ENCODE measurements at places on chromosomes 3 and 15.

- no peak for DNase-seq
Observed at GRCh38 chr3:20316238-20316637, 130.2 kb upstream of the SGO1 start.

- no peak for DNase-seq
Observed at GRCh38 chr3:63130625-63131024, 147.5 kb upstream of the SYNPR start.

DNA sequence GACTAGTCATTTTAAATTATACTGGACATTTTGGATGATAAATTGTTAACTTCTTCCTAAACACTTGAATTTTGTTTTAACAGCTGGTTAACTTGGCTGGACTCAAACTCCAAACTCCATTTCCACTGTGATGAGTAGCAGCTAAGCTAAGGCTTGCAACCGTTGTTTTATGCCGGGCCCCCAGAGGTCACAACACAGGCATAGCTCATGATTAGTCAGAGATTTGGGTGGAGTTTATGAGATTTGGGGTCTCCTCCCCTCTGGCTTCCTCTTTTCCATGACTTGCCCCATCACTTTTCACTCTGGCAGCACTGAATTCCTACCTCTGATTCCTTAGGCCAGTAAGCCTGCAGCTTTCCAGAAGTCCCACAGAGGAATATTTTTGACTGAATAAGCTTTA lies 12.8 kb downstream of the THAP10 start:
- DNase-seq, result no peak

GRCh38 chr15:100348578-100348977 lies 6.8 kb upstream of the ADAMTS17 start:
- no peak for DNase-seq

- no peak for DNase-seq
Observed at GRCh38 chr15:77650265-77650664, 17.6 kb upstream of the LINGO1 start.

DNA sequence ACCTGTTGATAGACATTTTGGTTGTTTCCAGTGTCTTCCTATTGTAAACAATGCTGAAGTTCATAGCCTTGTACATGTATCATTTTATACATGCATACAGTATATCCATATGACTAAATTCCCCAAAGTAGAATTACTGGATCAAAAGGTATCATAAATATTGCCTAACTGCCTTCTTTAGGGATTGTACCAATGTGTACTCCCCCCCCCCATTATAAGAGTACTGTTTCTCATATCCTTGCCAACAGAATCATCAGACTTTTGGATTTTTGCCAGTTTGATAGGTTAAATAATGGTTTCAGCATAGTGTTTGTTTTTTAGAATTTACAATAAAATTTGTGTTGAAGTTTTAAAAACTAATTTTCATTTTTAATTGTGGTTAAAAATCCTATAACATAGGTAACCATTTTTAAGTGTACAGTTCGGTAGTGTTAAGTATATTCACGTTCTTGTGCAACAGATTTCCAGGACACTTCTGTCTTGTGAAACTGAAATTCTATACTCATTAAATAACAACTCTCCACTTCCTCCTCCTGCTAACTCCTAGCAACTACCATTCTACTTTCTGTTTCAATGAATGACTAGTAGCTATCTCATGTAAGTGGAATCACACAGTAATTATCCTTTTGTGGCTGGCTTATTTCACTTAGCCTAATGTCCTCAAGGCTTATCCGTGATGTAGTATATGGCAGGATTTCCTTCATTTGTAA lies 30.8 kb upstream of the MAP3K13 start:
- DNase-seq, result no peak

DNA sequence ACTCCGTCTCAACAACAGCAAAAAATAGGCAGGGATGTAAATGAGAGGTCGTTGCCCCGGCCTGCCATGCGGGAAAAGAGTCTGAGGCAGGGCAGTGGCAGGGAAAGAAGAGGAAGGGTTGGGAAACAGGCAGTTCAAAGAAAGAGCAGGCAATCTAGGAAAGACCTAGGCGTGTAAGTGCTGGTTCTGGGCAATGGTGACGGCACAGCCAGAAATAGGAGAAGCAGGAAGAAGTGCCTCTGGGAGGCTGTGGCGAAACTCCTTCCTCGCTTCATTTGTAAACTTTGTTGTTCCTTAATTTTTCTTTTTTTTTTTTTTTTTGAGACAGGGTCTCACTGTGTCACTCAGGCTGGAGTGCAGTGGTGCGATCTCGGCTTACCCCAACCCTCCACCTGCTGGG lies 4.3 kb downstream of the SLC51A start:
- DNase-seq, result no peak

DNA sequence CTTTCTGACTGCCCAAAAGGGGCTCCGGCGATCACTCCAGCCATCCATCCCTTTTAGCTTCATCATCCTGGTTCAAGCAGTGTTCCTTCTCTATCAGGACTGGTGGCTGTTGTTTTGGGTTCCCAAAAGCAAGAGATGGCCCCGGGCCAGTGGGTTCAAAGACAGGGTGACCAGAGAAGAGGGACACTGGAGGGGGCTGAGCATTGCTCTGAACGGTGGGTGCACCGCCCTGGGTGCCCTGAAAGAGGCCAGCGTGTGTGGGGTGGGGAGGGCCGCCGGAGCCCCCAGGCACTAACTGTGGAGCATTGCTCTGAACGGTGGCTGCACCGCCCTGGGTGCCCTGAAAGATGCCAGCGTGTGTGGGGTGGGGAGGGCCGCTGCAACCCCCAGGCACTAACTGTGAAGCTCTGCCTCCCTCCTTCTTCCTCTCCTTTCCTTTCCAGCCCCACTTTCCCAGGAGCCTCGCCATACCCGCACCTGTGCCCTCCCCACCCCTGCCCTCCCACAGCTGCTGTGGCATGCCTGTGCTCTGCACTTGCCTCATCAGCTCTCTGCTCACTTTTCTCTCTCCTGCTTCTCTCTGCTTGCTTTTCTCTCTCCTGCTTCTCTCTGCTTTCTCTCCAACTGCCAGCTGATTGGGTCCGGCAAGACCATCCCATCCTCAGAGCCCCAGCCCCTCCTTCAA lies 37.4 kb upstream of the OR4F6 start:
- DNase-seq, result no peak

DNA sequence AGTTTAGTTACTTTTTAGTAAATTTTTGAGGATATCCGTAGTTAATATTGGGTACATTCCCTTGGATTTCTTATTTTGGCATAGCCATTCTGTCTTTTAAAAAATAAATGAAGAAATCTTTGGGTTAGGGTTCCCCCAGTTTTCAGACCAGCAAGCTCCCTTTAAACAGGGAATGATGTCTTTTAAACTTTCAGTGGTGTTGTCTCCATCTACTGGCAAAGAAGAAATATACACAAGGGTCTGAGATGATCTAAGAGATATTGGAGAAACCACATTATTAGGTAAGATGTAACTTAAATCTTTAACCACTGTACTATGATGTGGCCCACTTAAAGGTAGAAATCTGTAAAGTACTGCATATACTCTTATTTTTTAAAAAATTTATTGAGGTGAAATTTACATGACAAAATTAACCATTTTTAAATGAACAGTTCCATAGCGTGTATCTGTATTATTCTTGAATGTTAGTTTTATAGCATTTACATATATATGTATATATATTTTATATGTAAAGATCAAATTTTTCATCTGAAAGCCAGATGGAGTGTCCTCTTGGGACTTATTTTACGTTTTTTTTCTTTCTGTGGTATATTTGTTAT lies 35.1 kb upstream of the EIF3J start:
- no peak for DNase-seq

DNA sequence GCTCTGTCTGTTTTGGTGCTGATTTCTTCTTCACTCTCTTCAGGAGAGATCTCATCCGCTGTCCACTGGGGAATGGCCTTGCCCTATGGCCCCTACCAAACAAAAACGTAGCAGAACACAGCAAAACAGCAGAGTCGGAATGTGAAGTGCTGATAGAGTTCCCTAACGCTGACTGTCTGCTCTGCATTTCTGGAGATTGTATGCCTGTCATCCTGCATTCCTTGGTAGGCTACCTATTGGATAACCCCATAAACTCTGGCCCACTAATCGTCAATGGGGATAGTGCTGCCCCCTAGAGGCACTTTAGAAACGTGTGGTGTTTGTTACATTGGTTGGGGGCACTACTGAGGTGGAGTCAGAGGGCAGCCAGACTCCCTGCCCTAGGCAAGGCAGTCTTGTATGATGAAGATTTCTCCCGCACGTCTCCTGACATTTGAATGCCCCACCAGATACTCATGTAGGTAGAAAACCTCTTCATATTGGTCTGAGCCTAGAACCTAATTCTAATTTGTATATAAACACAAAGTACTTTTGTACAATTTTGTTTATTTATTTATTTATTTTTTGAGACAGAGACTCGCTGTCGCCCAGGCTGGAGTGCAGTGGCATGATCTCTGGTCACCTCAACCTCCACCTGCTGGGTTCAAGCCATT lies 15.6 kb upstream of the MAGEF1 start:
- DNase-seq, result no peak

DNA sequence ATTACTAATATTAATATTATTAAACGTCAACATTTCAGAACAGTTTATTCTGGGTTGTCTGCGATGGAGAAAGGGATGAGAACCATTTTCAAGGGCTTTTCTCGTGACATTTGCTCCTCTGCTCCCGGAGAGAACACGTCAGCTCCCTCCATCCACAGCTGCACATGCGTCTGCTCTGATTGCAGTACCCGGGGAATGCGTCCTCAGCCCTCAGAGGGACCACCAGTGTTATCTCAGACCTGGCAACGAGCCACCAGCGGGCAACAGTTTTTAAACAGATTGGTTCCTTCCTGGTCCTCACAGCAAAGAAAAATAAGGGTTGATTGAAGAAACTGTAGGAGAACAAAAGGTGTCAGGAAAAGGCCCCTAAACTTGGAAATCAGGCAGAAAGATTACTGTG lies 202.2 kb upstream of the ADAMTS9 start:
- no peak for DNase-seq

GRCh38 chr3:111362381-111363009 lies 179.5 kb upstream of the CD96 start:
- no peak for DNase-seq

DNA sequence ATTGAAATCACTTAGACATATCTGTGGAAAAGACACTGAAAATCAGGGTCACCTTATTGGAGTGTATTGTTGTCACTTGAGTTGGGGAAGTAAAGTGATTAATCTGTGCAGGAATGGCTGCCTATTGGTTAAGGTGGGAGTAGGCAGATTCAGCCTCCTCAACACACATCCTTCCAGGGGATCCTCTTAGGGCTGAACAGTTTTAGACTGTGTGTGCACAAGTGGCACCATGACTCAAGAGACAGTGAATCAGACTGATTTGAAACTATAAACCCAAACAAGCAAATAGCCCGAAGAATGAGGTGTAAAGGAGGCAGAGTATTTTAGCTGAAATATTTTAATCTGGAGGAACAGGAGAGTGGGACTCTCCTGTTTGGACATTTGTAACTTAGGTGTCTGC lies 4.9 kb downstream of the ABHD17C start:
- no peak for DNase-seq

GRCh38 chr15:78408355-78408640 lies 29.7 kb upstream of the IREB2 start:
- no peak for DNase-seq

DNA sequence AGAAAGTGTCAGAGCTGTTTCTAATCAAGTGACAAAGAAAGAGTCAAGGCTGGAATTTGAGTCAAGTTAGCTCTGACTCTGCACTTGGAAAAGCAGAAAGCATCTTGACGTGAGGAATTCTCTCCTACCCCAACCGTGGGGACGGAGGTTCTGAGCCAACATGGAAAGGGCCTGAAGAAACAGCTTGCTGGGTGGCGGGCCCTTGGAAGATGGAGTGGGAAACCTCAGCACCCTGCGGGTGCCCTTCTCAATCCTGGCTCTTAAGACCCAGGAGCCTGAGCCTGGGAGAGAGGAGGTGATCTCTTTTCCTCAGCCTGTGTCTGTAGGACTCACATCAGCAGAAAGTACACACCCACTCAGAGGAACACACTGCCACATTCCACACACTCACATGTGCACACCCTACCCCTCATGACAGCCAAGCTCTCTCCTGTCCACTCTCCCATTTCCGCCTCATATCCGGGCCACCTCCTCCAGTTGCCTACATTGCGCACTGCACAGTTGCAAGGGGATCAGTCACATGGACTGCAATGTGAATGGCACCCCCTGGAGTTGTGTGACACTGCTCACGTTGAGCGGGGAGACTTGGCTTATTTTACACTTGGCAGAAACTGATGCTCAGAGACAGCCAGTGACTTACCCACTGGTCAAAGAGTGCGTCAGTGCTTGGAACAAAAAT lies 101.5 kb upstream of the SLC6A6 start:
- no peak for DNase-seq

DNA sequence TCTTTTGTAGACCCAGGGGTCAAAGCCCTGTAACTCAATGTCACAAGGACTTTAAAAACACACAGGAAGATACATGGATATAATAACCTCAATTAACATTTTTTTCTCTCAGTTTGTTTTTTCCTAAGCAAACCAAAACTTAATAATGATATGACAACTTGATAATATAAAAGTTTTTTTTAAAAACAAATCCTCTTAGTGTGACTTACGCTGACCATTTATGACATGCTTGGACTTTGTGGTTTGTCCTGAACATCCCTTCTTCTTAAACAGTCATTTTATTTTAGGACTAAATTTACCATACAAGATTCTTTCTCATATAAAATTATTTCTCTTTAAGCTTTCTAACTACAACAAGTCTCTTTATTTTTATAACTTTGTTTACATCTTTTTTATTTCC lies 25.4 kb upstream of the FAM3D start:
- DNase-seq, result no peak

- no peak for DNase-seq
Observed at GRCh38 chr3:139639662-139640061, 38.1 kb downstream of the NMNAT3 start.

- DNase-seq, result no peak
Observed at GRCh38 chr3:146020969-146021368, 140.0 kb downstream of the PLOD2 start.

GRCh38 chr15:68888419-68888818 lies 41.9 kb upstream of the SPESP1 start:
- no peak for DNase-seq

DNA sequence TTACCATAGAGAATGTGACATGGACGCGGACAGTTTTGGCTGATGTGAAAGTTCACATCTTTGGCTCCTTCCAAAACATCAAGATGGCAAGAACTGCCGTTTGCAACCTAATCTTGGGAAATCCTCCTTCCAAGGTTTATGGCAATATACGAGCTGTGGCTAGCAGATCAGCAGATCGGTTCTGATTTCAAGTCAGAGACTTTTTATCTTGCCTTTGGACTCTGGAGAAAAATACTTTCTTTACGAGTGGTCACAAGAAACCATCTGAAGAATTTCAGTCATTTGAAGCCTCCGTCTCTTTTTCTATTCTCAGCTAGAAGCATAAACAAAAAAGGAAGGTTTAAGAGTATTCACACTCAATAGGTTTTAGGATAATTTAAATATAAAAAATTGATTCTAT lies 153.5 kb upstream of the MEIS2 start:
- no peak for DNase-seq

- DNase-seq, result no peak
Observed at GRCh38 chr15:70714015-70714414, 49.3 kb downstream of the UACA start.

All from cortex of kidney (tissue), 1 donor.